Vein endothelial cell (primary cell): ENCODE measurements at places on chromosomes 16 and 17. TPM values are rescaled to one million over a fixed set of nuclear protein-coding genes. Genes with fewer than 3 reads are reported as not detected.

KLHDC4 gene
- 28.4 and 32.1 TPM in 2 replicates for total RNA-seq

ENPP7 gene
- total RNA-seq, result not detected in 2 replicates

EVPLL gene
- total RNA-seq, result not detected in 2 replicates

GRAPL gene
- 37.7 and 106 TPM in 2 replicates for total RNA-seq

KRTAP16-1 gene
- not detected in 2 replicates for total RNA-seq

RAB26 gene
- 0.65 and 0.86 TPM in 2 replicates for total RNA-seq

HSD17B2 gene
- total RNA-seq, result 38.5 and 53.2 TPM in 2 replicates

UBE2O gene
- total RNA-seq, result 26.1 and 26.8 TPM in 2 replicates

NOL3 gene
- total RNA-seq, result 7.0 and 8.8 TPM in 2 replicates

SCNN1B gene
- total RNA-seq, result 0.29 and 1.6 TPM in 2 replicates

SLC12A3 gene
- total RNA-seq, result not detected in 2 replicates

QRICH2 gene
- total RNA-seq, result 2.0 and 3.2 TPM in 2 replicates

ZNF750 gene
- 0.10 TPM in 1 of 2 replicates, not detected in the other for total RNA-seq

CLDN7 gene
- 10.8 and 13.4 TPM in 2 replicates for total RNA-seq

ZNF174 gene
- 9.6 and 10.8 TPM in 2 replicates for total RNA-seq

HOXB4 gene
- 5.2 and 6.0 TPM in 2 replicates for total RNA-seq

PIK3R5 gene
- total RNA-seq, result not detected in 2 replicates

TRIM25 gene
- total RNA-seq, result 41.5 and 53.1 TPM in 2 replicates

CRHR1 gene
- not detected in 2 replicates for total RNA-seq
